ENCODE measurements at places on chromosomes 12 and 14.

GRCh38 chr14:90743425-90743824, 72.8 kb downstream of the TTC7B start:
- DNase-seq, result no peak

DNA sequence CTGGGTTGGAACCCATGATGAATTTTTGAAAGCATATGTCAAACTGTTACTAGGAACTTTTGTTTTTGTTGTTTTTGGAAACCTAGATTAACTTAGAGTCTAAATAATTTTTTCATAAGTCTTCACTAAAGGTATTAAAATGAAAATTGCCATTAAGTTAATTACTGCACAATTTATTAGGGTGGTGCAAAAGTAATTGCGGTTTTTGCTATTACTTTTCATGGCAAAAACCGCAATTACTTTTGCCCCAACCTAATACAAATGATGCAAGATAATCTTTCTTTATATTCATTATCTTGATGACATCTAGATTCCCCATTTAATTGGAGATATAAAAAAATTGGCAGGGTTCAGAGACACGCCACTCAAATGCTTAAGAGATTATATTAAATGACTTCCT, 145.0 kb upstream of the PKP2 start:
- no peak for DNase-seq

DNA sequence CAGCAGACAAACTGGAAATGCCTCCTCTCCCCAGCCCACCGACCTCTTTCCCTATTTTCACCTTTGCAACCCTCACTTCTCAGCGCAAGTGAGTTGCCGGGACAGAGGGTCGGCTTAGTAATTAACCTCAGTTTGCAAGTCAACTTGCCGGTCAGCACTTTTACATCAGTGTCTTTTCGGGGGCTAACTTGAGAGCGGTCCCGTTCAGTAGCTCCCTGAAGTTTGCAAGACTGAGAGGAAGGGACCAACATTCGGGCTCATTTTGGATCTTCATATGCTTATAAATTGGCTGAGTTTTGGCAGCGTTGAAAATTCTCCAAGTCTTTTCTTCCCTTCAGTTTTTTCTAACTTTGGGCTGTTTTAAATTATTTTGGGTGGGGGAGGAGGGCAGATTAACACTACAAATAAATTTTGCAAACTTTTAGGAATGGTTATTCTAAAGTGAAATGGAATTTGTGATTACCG, 846 bp downstream of the BRMS1L start:
- DNase-seq, result no peak

GRCh38 chr12:79822475-79822874, 112.4 kb downstream of the PPP1R12A start:
- no peak for DNase-seq

GRCh38 chr12:40312982-40313576, 88.3 kb downstream of the LRRK2 start:
- DNase-seq, result no peak

DNA sequence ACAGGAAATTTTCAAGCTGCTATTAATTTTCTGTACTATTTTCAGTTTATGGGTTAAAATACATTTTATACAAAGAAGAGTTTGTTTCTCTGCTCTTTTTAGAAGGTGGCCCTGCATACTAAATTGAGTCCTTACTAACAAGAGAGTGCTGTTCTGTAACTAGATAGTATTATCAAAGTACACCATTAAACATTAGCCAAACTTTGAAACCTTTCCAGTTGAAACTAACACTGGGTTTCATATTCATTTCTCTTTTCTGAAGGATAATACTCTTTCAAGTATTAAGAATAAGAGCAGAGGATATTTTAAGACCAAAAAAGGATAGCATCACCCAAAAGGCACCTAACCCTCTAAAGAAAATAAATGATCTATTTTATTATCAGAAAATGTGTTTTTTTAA, 47.2 kb downstream of the PEBP1 start:
- DNase-seq, result no peak

DNA sequence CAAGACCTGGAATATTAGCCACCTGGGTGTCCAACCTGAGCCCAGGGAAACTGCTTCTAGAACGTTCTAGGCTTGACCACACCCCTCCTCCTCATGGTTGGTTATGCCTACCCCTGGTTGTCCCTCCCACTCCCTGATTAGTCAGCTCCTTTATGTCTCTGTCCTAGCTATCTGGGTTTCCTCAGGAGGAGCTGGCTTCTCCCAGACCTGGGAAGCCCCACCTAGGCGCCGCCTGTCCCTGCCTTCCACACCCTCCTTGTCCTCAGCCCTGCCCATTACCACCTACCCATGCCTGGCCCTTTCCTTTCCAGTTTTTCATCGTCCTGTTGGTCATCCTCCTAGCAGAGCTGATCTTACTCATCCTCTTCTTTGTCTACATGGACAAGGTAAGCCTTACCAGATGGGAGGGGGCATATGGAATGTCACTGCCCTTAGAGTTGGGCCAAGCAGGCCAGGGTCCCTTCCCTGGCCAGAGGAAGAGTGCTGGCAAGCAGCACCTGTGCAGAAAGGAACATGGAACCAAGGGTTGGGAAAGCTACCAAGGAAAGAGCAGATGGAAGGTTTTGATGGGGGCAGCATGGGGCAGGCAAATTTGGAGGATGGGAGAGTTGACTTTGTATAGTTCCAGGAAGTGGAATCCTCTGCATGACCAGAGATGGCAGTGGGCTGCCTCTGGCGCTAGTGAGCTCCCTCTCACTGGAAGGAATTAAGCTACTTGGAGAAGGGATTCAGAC, 201.7 kb downstream of the TSPAN9 start:
- no peak for DNase-seq

- DNase-seq, result no peak
These were observed 409.9 kb upstream of the SOX5 start for GRCh38 chr12:24359418-24359817.

DNA sequence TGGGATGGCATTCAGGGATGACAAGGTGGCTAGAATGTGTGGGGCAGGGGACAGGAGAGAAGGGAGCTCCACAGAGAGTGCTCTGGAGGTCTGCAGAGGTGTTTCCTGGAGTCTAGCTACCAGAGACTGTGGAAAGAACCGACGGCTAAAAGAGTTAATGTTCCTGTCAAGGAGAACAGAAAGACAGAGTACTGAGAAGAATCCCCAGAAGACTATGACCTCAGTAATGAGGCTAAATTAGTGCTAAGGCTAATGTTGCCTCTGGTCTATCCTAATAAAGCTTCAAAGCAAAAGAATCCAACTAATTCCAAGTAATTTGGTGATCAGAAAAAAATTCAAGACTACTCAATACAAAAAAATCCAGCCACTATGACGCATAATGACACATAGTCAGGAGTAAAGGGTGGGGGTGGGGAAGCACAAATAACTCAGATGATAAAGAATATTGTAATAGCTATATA, 44.7 kb downstream of the FERMT2 start:
- DNase-seq, result no peak

GRCh38 chr14:76236172-76237130, 84.7 kb downstream of the GPATCH2L start:
- DNase-seq, result no peak
